Urinary bladder (tissue), 4 donors: ENCODE measurements at places on chromosomes 6 and 20. TPM values are rescaled to one million over a fixed set of nuclear protein-coding genes. Genes with fewer than 3 reads are reported as not detected.

DNAH8 gene
- total RNA-seq: 1.5 TPM

CLPSL1 gene
- total RNA-seq: not detected

ETV7 gene
- total RNA-seq: 0.79 TPM

TTK gene
- total RNA-seq: 21.9 TPM

LY6G6D gene
- total RNA-seq: 3.1 TPM

ECT2L gene
- 0.21 TPM for total RNA-seq

MRPS18B gene
- 64.7 TPM for total RNA-seq

EYS gene
- 4.4 TPM for total RNA-seq

OR11A1 gene
- not detected for total RNA-seq

GJA10 gene
- not detected for total RNA-seq

PIGT gene
- 30.5 TPM for total RNA-seq

SIRPD gene
- total RNA-seq: not detected

MYT1 gene
- 0.48 TPM for total RNA-seq

IL20RA gene
- total RNA-seq: 4.4 TPM

SMOC2 gene
- total RNA-seq: 61.1 TPM

HLA-DQA1 gene
- 16.0 TPM for total RNA-seq

TUBB2B gene
- total RNA-seq: 55.6 TPM

EEF1A2 gene
- total RNA-seq: 11.2 TPM

EYA2 gene
- total RNA-seq: 2.2 TPM

REM1 gene
- 4.1 TPM for total RNA-seq

CRIP3 gene
- 3.9 TPM for total RNA-seq

TREML1 gene
- 0.21 TPM for total RNA-seq

HACE1 gene
- total RNA-seq: 39.8 TPM

C4B gene
- 4.7 TPM for total RNA-seq

PRKN gene
- 6.5 TPM for total RNA-seq

CPNE5 gene
- total RNA-seq: 4.5 TPM

GPSM3 gene
- 2.2 TPM for total RNA-seq

RAB44 gene
- total RNA-seq: 0.26 TPM

SLC22A7 gene
- total RNA-seq: not detected

HLA-DPB1 gene
- total RNA-seq: 16.4 TPM

PNPLA1 gene
- total RNA-seq: not detected

BHLHE23 gene
- total RNA-seq: 0.26 TPM

PBOV1 gene
- not detected for total RNA-seq

PRND gene
- 30.6 TPM for total RNA-seq

MOG gene
- not detected for total RNA-seq

ULBP1 gene
- total RNA-seq: 0.16 TPM

EDN1 gene
- total RNA-seq: 13.5 TPM

HDAC2 gene
- 103 TPM for total RNA-seq

ENPP4 gene
- 13.6 TPM for total RNA-seq

GABRR1 gene
- not detected for total RNA-seq

CD2AP gene
- total RNA-seq: 68.3 TPM

TINAG gene
- 0.16 TPM for total RNA-seq

SOBP gene
- 27.7 TPM for total RNA-seq

CDH4 gene
- total RNA-seq: 0.42 TPM
